ENCODE measurements at places on chromosomes 11 and 22.
A peak's percentile ranks its signal among the peaks of the same experiment; 100 is the strongest.

- DNase-seq: peak; percentile 100
Observed at GRCh38 chr22:19970479-19971275, 29.1 kb upstream of the TXNRD2 start.

DNA sequence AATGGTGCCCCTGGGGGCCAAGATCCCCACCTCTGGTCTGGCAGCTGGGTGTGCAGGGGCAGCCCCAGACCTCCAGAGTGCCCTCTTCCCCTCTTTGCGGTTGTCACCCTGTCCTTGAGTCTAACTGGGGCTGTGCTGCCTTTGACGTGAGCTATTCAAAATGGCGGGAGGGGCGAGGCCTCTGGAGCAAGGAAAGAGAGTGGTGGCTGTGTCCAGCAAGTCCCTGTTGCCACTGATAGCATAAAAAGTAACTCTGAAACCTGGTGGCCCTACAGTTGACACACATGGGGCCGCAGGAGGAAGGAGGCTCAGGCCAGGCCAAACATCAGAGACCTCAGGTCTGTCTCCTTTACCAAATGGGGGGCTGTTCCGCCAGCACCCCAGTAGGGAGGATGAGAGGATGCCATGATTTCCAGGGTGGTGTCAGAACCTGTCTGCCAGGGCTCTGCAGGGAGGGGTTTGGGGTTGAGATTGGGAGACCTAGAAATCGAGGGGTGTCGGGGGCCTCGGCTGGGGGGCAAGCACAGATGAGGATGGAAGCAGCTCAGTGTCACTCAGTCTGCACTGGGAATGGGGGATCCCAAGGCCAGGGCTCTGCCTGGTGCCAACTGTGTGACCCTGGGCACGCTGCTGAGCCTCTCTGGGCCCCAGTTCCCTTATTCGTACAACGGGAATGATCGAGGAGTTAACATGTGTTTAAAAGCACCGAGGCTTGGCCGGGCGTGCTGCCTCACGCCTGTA, 49.2 kb upstream of the KCNQ1OT1 start:
- DNase-seq: peak; percentile 76

- DNase-seq: peak; percentile 37
Observed at GRCh38 chr11:9516113-9516512, 55.3 kb downstream of the ZNF143 start.

GRCh38 chr11:44621140-44621681, 55.7 kb downstream of the CD82 start:
- peak; percentile 98 for DNase-seq

- no peak for DNase-seq
Observed at GRCh38 chr11:42013656-42014201, 554.3 kb upstream of the LRRC4C start.

DNA sequence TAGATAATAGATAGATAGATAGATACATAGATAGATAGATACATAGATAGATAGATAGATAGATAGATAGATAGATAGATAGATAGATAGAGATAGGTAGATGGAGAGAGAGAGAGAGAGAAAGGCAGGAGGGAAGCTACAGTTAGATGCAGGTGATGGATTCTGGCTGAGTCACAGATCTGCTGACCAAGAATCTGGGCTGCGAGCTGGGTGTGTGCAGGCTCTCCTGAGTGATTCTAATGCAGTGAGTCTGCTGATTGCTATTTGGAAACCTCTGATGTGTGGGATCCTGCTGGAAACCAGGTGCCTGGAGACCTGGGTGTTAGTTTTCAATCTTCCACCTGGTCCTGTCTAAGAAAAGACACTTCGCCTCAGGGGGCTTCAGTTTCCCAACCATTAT, 1441.8 kb downstream of the TBC1D22A start:
- DNase-seq: no peak

DNA sequence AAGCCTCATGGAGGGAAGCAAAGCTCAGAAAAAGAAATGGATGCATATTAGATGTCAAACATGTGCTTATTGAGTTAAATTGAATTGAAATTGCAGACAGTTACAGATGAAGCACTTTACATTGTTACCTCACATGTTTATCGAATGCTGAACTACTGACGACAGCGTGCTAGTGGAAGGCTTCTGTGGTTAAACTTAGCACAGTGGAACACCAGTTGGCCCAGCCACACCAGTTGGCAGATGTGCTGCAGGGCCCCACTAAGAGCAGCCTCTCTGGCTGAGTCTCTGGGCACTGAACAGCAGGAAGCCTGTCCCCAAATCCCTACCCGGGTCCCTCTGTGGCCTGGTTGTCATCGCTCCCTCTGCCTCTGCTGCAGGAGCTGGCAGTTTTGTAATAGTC, 242.1 kb downstream of the NTM start:
- no peak for DNase-seq

GRCh38 chr11:61356706-61357105, 5.0 kb downstream of the CYB561A3 start:
- no peak for DNase-seq

DNA sequence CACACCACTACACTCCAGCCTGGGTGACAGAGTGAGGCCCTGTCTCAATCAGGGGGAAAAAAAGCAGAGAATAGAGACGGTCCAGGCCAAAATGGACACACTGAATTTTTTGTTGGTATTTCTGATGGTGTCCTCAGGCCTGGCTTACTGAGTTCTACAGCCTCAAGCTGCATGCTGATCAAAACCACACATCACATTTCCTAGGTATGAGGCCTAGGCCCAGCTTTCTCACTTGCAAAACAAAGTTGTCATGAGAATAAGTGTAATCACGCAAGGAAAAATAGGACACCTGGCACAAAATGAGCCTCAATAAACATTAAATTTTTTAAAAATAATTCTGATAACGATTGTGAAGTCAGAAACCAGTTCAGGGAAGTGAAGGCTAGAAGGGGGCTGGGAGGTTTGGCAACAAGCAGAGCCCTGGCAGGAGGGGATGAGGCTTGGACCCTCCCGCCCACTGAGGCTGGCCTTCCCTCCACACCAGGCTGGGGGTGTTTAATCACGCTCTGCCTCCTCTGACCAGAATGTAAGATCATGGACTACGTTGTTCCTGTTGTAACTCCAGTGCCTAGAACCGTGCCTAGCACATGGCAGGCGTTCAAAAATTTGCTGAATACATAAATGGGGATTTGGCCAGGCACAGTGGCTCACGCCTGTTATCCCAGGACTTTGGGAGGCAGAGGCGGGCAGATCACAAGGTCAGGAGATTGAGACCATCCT, 18.1 kb downstream of the PACSIN2 start:
- DNase-seq: no peak

DNA sequence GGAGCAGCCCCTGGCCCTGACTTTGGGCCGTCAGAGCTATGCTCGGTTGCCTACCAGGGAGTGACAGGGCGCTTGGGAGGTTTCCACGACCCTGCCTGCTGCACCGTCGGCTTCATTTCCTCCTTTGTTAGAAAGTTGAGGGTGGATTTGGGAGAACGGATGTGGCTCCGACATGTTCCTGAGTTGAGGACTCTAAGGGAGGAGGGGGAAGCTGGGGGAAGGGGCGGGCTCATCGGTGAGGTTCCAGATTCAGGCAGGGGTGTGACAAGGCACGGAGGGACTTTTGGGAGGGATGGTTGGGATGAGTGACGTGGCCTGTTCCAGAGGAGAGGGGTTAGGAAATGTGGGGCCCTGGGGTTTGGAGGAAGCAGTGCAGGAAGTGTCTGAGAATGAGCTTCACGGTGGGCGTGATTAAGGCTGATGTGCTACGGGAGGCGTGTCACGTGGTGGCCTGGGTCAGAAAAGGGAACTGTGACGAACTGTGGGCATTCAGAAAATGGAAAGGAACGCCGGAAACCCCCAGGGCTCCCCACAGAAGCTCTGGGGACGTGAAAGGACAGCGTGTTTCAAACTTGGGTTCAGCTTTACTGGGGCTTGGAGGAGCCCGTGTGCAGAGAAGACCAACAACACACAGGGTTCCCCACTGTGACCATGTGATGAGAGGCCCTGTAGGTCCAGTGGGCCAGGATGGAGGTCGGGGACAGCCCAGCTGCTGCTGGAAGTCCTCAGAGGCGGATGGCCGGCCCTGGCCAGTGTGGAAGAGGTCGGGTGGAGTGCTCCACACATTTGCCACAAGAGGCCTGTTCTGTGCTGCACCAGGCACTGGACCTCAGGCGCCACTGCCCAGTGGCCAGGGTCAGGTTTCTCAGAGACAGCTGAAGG, 2.8 kb downstream of the PARVB start:
- peak; percentile 68 for DNase-seq

GRCh38 chr22:49094151-49094550, 733.5 kb downstream of the BRD1 start:
- DNase-seq: peak; percentile 56

GRCh38 chr11:34356913-34357700, 703 bp downstream of the ABTB2 start:
- peak; percentile 85 for DNase-seq

DNA sequence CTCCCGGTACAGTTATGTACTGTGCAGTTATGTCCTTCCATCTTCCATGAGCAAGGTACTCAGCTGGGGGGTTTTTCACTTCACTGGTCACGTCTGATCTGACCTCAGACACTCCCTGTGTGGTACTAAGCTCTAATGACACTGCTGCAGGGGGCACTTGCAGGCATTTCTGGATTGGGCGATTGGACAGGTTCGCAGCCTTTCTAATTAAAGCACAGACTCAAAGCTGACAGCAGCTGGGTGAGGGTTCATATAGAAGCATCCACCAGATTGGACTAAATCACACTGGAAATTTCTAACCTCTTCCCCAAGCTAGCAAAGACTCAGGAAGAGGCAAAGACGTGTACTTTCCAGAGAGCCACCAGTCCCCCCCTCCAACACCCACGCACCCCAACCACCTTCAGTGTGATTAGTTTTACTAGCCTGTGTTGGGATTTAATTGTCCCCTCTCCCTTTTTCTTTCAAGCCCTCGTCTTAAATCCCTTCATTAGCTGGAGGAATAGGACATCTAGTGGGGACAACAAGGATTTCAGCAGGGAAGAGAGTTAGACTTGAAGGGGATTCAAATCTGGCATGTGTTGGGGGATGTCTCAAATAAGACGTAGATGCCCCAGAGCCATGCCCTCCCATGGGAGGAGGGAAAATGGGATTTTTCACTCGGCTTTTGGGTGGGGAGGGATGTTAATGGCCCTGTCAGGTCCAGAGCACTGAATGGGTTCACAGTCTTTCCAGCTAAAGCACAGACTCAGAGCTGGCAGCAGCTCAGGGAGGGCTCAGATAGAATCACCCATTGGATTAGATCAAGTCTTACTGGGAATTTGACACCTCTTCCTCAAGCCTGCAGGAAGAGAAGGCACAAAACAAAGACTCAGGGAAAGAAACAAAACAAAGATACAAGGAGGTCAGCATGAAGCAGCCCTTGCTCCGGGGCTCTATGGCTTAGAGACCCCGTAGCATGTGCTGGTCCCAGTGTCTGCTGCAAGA, 10.9 kb downstream of the INS start:
- DNase-seq: no peak

DNA sequence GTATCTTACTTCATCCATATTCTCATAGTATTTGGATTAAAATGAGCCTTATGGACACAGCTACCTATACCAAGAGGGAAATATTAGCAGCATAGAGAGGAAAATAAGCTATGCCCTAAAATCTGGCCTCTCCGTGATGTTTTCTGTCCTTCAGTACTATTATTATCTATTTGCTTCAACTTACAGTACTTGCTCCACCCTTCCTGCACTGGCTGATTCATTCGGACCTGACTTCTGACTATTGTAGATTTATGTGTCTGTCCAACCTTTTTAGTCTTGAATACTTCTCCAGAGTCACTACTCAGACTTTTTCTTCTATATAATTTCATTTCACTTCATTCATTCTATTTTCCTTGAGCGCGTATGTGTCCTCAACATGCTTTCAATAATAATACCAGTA, 45.1 kb upstream of the SESN3 start:
- no peak for DNase-seq

DNA sequence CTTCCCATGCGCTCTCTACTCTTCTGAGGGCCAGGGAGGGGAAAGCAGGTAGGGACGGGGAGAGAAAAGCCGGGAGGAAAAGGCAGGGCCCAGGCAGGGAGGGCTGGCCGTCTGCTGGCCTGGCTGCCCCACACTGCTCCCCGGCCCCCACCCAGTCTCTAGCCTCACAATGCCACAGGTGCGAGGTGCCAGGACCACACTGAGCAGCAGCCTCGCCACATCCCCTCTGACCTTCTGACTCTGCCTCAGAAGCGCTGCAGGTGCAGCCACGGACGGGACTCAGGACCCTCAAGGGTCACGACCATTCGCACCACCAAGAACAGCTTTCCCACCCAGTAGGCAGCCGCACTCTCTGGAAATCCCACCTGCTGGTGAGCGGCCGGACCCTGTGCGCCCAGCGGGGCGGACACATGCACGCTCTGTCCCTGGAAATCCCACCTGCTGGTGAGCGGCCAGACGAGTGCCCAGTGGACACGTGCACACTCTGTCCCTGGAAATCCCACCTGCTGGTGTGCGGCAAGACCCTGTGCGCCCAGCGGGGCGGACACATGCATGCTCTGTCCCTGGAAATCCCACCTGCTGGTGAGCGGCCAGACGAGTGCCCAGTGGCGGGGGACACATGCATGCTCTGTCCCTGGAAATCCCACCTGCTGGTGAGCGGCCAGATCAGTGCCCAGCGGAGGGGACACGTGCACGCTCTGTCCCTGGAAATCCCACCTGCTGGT, 20.1 kb downstream of the TOLLIP start:
- no peak for DNase-seq

DNA sequence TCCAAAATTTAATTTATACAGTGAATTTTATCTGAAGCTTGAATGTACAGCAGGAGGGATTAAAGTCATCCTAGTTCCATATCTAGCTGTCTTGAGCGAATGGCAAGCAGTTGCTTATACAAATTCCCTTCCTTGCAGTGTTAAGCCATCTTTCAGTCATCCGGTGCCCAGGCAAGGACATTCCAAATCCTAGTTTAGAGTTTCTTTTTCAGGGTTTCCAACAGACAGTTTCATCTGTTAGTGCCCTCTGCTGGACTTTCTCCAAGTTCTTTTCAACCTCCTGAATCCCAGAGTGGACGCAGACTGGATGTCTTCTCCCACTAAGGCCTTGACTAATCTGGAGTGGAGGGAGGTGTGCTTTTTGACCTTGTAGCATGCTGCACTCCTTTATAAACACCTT, 45.4 kb downstream of the GRAMD1B start:
- no peak for DNase-seq

GRCh38 chr11:35683728-35684339, 21.3 kb downstream of the TRIM44 start:
- no peak for DNase-seq

- DNase-seq: no peak
Observed at GRCh38 chr22:47465809-47466208, 703.4 kb downstream of the TBC1D22A start.

DNA sequence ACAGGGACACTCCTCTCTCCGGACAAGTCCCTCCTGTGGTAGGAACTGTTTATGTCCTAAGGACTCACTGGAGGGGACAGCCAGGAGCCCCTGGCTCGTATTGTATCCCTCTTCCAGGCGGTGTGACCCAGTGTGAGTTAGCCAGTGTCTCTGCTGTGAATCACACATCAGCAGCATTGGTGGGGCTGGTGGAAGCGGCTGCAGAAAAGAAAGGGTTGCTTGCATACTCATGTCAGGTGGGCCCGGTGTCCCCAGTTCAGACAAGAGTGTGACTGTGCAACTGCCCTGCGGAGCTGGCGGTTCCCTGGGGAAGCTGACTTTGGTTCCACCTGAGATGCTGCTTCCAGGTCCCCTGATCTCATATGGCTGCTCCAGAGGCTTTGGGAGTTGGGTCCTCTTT, 99.4 kb downstream of the ZBTB16 start:
- DNase-seq: no peak

- DNase-seq: no peak
Observed at GRCh38 chr11:73999581-74000306, 9.1 kb downstream of the UCP3 start.
